Karpas-422 (cell line): ENCODE measurements at places on chromosomes 1 and 21.

DNA sequence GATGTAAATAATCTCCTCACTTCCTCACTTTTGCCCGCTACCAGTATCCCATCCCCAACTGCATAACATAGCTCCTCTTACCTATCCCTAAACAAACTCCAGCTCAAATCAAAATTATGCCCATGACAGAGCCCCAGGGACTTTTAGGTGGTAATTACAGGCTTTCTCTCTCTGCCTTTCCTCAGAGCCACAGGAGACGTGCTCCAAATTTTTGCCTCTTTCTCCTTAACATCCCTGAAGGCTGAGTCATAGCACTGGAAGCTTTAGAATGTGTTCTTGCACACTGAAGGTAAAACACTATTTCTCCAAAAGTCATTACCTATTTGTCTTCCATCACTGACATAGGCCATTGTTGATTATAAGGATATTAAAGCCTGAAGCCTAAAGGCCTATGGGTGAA is 263.5 kb upstream of the PLD5 start:
- no peak for DNase-seq
- H3K4me1 ChIP-seq, result no peaks in the 10 kb centered on the region
- H3K4me3 ChIP-seq, result no peak overlapping the region
- H3K27ac ChIP-seq, result no peak overlapping the region
- no peaks in the 10 kb centered on the region for H3K27me3 ChIP-seq
- H3K36me3 ChIP-seq, result no peaks in the 10 kb centered on the region

DNA sequence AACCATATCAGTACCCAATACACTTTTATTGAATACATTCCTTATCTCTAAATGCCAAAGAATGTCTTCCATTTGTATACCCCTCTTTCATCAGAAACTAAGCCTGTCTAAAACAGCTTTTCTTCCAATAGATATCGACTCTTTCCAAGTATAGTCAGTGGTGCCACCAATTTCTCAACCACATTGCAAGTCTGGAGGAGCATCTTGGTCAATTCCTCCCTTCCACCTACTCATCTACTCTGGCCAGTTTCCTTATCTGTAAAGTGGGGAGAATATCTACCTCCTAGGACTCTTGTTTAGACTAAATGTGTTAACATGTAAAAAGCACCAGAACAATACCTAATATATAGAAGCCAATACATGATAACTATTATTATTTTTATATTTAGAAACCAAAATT is 28.5 kb upstream of the FGGY start:
- no peak overlapping the region for H3K27ac ChIP-seq
- H3K4me3 ChIP-seq, result no peak overlapping the region
- H3K4me1 ChIP-seq, result peaks cover 50% of the 10 kb centered on the region
- no peak for DNase-seq

- no peaks in the 10 kb centered on the region for H3K27me3 ChIP-seq
- no peak overlapping the region for H3K4me3 ChIP-seq
- no peak for DNase-seq
These were observed 131.9 kb downstream of the HLX start for GRCh38 chr1:221011145-221011544.

GRCh38 chr1:25568090-25568833 is 24.9 kb downstream of the LDLRAP1 start:
- H3K36me3 ChIP-seq, result no peaks in the 10 kb centered on the region
- no peak for DNase-seq
- H3K27ac ChIP-seq, result no peak overlapping the region
- H3K27me3 ChIP-seq, result no peaks in the 10 kb centered on the region

- no peak overlapping the region for H3K4me3 ChIP-seq
- no peaks in the 10 kb centered on the region for H3K27me3 ChIP-seq
- no peaks in the 10 kb centered on the region for H3K36me3 ChIP-seq
- no peak overlapping the region for H3K27ac ChIP-seq
These were observed 37.4 kb downstream of the BTBD8 start for GRCh38 chr1:92117526-92117925.
